NCI-H748 treated with DMSO at 0.1 percent for 48 hours (cell line): ENCODE measurements at places on chromosomes 1 and 21.

DNA sequence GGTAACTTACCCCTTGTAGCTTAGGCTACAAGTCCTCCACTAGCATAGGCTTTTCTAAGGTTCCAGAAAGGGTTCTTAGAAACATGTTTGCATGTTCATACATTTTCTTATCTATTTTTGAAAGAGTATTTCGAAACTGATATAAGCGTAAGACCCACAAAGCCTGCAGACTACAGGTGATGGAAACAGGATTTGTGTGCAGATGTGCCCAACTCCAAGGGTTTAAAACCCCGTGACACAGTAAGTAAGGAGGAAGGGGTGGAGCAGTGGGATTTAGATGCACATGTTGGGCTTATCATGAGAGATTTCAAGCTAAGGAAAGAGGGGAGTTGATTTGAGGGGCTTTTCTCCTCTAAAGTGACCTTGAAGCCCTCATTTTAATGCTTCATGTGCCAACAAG lies 164.7 kb downstream of the LTN1 start:
- no peak for DNase-seq

DNA sequence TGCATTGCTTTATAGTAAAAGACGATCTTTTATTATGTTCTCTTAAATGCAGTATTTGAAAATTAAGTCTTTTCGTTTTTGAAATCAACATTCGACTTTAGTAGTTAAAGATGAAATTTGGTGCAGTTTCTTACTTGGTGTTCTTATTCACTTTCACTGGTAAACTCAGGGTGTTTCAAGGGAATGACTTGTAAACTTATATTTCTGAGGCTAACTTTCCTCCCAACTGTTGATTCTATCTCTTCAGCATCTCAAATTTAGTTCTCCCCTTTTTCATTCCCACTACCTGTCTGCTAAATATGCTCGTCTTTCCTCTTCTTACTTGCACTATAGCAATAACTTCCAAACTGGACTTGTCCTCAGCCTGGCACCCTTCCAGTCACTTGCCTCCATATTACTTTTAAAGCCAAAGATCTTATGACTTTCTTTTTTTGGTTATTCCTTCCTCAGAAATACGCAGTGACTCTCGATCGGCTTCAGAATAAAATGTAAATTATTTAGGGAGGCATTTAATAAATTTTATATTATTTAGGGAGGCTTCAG lies 988 bp downstream of the SLC35A3 start:
- DNase-seq = no peak

DNA sequence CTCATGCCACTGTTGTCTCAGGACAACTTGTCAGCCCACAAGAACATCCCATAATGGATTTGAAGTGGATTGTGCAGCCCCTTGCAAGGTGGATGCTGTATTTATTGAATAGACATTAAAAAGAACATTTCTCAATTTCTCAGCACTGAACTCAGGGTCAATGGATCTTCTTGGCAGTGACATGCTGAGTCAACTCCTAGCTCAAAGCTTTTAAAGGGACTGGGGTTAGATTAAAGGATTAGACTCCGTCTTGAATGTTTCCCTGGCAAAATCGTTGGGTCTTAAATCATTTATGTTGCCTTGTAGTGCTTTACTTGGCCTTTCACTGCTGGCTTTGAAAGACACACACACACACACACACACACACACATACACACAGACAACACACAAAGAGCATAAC lies 221.6 kb upstream of the PBX1 start:
- DNase-seq = no peak

- no peak for DNase-seq
Observed at GRCh38 chr1:235972311-235972689, 92.6 kb downstream of the NID1 start.

- DNase-seq = no peak
Observed at GRCh38 chr1:185644531-185644930, 89.7 kb upstream of the HMCN1 start.

GRCh38 chr1:109983380-109984189 lies 980 bp upstream of the AHCYL1 start:
- no peak for DNase-seq

DNA sequence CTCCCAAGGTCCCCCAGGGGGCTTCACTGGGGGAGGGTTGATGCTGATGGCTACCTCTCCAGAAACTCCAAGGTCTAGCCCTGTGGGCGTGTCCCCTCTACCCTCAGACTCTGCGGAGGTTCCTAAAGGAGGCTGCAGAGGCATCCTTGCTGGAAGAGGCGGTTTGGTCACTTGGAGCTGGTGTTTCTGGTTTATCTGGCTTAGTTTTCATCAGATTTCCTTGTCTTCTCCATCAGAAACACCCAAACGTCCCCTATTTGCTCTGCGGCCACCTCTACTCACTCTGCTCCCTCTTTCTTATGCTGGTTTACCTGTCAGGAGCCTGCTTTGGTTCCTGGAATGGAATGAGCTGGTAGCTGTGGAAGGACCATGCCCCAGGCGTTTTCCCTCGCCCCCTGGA lies 2.5 kb downstream of the PKP1 start:
- DNase-seq = no peak

- DNase-seq = no peak
Observed at GRCh38 chr1:171799166-171799565, 17.7 kb downstream of the METTL13 start.

DNA sequence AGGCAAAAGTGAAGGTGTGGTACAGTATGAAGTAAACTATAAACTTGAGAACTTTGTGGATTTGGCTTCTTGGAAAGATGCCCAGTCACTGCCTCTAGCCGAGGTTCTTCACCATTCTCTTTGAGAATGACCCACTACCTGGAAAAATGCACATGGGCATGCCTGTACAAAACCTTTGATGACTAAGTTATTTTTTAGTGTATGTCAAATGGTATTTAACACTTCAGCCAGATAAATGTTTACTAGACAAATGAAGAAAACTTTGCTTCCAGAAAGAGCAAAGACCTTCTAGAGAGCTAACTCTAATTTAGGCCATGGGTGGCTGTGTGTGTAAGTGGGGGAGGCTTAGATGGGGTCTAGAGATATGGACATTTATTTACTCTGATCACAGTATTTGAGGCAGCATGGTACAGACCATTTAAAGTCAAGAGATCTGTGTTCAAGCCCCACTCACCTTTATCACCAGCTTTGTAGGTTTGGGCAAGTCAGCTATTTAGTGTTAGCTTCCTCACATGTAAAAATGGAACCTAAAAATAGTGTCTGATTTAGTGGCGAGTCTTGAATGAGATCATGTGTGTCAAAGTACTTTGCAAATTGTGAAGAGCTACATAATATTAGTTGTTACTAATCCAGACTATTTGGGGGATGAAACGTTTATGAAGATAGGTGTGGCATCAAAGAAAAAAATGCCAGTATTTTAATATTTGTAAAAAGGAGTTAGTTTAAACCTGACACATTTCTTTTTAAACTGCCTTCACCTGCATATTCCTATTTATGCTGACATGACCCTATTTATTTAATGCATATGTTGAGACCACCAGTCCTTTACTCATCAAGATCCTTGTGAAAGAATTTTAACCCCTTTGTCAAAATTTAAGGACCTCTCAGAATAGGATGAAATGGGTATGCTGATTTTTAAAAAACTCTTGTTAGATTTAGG lies 20.2 kb downstream of the NFYC start:
- DNase-seq = peak; percentile 93

DNA sequence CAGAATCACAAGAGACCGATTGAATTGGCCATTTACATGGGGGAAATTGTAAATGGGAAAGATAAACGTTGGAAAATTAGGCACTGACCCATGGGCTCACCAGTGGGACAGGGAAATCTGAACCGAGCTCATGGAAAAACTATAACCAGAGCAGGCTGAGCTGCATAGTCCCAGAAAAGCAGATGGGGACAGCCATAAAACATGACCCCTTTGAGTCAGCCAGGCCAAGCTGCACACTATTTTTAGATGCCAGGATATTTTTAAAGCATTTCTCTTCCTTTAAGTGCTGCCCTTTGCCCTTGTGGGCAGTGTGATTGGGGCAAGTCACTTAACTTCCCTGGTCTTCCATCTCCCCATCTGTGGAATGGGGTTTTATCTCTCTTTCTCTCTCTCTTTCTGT lies 184.1 kb downstream of the FOXD2 start:
- no peak for DNase-seq

DNA sequence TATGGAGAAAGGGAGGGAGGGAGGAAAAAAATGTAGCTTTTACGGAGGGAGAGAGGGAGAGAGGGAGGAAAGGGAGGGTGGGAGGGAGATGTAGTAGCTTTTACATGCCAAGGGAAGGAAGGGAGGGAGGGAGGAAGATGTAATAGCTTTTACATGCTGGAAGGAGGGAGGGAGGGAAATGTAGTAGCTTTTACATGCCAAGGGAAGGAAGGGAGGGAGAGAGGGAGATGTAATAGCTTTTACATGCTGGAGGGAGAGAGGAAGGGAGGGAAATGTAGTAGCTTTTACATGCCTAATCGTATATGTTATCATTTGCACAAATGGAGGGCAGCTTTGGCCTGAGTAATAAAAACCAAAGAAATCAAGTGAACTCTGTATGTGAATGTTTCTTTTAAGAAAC lies 35.6 kb downstream of the EEIG2 start:
- DNase-seq = no peak

DNA sequence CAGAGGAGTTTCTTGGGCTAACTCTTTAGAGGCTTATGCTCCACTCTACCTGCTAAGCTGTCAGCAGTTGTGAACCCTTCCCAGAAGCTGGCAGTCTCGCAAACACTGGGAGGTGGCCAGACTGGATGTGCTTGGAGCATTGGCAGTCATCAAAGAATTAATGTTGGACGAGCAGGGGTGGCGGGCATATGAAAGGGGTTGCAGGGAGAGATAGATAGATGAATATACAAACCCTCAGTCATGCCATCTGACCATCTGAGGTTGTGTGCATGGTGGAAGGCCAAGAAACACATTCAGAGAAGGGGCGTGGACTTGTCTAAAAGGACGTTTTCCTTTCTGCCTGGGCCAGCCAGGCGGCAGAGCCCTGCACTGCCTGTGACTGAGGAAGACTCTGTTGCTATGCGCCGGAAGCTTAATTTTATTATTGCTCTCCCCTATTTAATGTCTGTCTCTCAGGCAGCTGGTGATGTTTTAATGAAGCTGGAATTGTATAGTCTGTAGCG lies 164.4 kb downstream of the PBX1 start:
- DNase-seq = peak; percentile 3

DNA sequence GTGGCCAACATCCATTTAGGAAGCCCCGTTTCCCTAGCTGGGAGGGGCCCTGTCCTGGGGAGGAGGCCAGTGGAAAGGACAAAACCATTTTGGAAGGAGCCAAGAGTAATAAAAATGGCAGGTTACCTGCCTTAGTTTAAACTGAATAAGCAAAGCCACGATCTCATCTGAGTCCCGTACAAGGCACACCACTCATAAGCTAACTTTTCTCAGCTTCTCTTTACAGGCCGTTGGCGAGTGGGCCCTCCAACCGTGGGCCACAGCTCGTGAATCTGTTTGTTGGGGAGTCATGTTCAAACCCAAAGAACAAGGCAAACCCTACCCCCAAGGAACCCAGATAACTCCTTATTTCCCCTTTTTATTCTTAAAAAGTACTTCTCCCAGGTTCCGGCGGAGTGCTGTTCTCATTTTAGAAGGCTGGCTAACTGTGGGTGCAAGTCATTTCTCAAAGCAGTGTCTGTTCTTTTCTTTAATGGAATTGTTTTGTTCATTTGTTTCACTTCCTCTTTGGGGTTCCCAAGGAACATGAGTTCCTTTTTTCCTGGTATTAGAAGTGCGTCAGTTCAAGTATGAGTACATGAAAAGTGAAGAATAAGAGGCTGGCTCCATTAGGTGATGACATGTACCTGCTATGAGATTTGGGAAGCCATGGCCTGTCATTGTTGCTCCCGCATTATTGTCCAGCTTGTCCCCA lies 89.0 kb downstream of the PSMG1 start:
- DNase-seq = no peak
